ENCODE measurements at places on chromosomes 7 and 10.

GRCh38 chr10:5587151-5588079, 62.7 kb downstream of the CALML3 start:
- no peak for DNase-seq

- DNase-seq: no peak
Measured at GRCh38 chr7:28483908-28484605, 71.7 kb downstream of the CREB5 start.

DNA sequence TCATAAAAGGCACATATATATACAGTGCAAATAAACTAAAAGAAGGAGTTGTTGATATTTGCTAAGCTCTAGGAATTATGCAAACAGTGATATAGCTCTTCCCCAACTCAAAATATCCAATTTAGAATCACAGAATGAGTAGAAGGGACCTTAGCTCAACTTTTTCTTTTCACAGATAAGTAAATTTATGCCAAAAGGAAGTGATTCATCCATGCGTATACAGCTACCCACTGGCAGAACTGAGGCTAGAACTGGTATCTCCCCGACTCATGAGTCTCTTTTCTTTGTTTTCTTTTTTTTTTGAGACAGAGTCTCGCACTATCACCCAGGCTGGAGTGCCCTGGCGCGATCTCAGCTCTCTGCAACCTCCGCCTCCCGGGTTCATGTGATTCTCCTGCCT, 54.2 kb upstream of the SVIL start:
- DNase-seq: no peak

DNA sequence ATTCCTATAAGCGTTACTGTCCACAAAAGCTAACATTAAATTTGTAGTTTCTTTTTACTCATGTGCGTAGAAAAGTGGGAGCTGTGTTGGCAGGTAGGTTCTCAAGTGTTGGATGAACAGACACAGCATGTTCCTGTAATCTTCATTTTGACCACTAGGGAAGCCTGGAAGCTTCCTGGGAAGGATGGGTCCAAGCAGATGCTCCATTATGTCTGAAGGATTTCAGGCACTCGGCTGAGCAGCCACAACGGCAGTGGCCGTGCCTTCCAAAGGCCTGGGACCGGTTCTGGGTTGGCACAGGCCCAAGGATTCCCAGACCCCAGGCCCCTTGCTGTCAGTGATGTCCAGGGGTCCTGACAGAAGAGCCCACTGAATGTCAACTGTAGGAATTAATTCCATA, 386.3 kb downstream of the TNS3 start:
- DNase-seq: no peak

DNA sequence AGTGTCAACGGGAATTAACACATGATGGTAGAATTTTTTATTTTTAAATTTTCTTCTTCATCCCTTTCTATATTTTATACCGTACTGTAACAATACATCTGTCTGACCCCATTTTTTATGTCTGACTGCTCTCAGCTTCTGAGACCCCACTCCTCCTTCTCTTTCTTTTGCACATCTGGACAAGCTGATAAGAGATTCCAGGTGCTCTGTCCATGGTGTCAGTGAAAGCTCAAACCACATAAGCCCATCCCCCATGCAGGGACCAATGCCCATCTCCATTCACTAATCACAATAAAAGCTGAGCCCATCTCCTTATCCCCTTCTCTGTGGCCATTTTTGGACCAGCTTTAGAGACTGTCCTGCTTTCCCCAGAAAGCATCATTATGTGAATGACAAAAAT, 8.7 kb downstream of the GSDME start:
- DNase-seq: no peak

DNA sequence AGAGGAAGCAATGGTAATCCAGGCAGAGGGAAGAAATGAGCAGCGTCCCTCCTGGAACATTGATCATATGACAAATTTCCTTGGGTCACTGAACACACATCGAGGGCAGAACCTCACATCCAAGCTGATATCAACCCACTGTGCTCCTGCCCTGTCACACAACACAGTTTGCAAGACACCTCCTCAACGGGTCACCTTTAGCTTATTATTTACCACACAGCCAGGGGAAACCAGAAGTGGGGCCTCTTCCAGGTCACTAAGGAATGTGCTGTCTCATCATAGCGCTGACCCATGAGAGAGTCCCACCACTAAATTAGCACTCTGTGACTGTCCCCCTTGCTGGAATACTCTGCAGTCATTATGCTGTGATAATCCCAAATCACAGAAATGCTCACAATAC, 69.7 kb upstream of the PPP1R3C start:
- no peak for DNase-seq

DNA sequence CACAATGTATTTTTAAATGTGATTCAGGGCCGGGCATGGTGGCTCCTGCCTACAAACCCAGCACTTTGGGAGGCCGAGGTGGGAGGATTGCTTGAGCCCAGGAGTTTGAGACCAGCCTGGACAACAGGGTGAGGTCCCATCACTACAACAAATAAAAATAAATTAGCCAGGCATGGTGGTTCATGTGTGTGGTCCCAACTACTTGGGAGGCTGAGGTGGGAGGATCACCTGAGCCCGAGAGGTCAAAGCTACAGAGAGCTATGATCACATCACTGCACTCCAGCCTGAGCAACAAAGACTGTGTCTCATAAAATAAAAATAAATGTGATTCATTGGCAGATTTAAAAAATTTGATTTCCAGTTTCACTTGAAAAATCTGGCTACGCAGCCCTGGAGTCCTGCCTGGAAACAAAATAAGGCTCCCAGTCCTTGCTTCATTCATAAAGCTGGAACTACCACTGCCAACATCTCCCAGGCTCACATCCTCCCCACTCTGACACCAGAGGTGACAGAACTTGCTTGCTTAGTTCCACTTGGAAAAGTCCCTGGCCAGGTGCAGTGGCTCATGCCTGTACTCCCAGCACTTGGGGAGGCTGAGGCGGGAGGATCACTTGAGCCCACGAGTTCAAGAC, 27.9 kb upstream of the SLC35G1 start:
- DNase-seq: no peak
